ENCODE measurements at places on chromosomes 11 and 22. TPM values are rescaled to one million over a fixed set of nuclear protein-coding genes. Genes with fewer than 3 reads are reported as not detected.

The MMP8 gene
- not detected for total RNA-seq

The CEP164 gene
- 44.5 TPM for total RNA-seq

The FERMT3 gene
- total RNA-seq = 130 TPM

The JRKL gene
- 15.6 TPM for total RNA-seq

The PATE4 gene
- not detected for total RNA-seq

DNA sequence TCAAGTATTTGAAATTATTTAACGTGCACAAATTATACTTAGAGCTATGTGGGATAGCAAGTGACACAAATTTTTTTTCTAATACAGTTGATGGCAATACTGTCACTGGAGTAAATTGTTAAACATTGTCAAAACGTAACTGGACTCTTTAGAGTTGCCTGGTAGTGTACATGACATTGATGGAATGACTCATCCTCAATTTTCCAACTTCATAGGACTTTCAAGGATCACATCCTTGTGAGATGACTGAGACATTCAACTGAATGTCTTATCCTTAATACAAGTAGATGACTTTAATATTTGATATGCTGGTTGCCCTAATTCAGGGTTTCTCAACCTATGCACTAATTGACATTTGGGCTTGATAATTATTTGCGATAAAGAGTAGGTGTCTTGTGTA is 310.0 kb downstream of the SWAP70 start:
- no peaks in the 10 kb centered on the region for H3K36me3 ChIP-seq
- no peak overlapping the region for H3K27ac ChIP-seq
- no peak overlapping the region for H3K4me3 ChIP-seq
- no peak for DNase-seq
- no peaks in the 10 kb centered on the region for H3K27me3 ChIP-seq

- H3K4me1 ChIP-seq = no peaks in the 10 kb centered on the region
- H3K27ac ChIP-seq = no peak overlapping the region
- no peak overlapping the region for H3K4me3 ChIP-seq
- no peak for DNase-seq
- no peaks in the 10 kb centered on the region for H3K27me3 ChIP-seq
Measured at GRCh38 chr11:2644844-2645778, 54.7 kb downstream of the KCNQ1OT1 start.

GRCh38 chr11:86749376-86749775 is 51.0 kb upstream of the PRSS23 start:
- H3K36me3 ChIP-seq = no peaks in the 10 kb centered on the region
- H3K27ac ChIP-seq = no peak overlapping the region
- no peaks in the 10 kb centered on the region for H3K4me1 ChIP-seq
- H3K27me3 ChIP-seq = no peaks in the 10 kb centered on the region

DNA sequence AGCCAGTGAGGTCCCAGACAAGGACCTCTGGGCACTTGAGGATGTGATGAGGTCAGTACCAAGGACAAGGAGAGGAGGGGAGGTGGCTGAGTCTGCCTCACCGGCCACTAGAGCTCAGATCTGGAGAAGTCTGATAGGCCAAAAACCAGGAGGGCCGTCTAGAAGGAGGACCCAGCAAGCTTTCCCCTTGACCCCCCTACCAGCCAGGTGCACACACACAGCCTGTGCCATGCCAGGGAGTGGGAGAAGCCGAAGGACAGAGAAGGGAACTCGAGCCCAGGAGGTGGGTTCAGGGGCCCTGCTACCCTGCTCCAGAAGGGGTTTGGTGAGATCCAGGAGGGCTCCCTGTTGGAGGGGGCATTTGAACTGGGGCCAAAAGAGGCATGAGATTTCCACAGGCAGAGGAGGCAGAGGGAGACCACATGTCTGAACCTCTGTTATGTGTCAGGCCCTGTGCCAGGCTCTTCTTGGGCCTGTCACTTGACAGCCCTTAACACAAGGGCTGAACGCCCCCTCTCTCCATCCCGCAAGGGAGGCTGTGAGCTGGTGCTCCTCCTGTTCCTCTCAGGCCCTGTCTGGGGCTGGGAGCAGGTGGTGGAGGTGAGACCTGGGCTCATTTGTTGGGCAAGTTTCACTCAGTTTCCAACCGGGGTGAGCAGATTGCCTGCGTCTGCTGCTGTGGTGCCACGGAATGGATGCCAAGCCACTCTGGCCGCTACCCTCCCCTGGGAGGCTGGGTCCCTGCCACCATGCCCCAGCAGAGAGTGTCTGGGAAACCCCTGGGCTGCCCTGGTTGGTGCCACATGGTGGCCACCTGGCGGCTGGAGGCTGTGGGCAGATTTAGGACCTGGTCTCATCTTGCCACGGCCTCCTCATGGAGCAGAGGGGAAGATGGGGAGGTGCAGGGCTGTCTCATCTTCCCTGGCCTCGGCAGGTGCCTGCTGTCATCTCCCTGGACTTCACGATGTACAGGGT is 65.2 kb downstream of the MPPED1 start:
- no peak overlapping the region for H3K27ac ChIP-seq
- H3K36me3 ChIP-seq = no peaks in the 10 kb centered on the region
- peaks cover 10% of the 10 kb centered on the region for H3K4me1 ChIP-seq
- DNase-seq = no peak
- H3K4me3 ChIP-seq = no peak overlapping the region

GRCh38 chr11:79026803-79027445 is 413.9 kb downstream of the TENM4 start:
- no peak for DNase-seq
- no peaks in the 10 kb centered on the region for H3K4me1 ChIP-seq
- no peak overlapping the region for H3K27ac ChIP-seq
- H3K36me3 ChIP-seq = no peaks in the 10 kb centered on the region
- H3K27me3 ChIP-seq = peaks cover 19% of the 10 kb centered on the region

- H3K4me1 ChIP-seq = no peaks in the 10 kb centered on the region
- no peak overlapping the region for H3K4me3 ChIP-seq
- H3K27ac ChIP-seq = no peak overlapping the region
- no peak for DNase-seq
- no peaks in the 10 kb centered on the region for H3K36me3 ChIP-seq
Measured at GRCh38 chr11:25435197-25435596, 896.7 kb upstream of the ANO3 start.

GRCh38 chr11:96019810-96020747 is 96.2 kb upstream of the MTMR2 start:
- H3K36me3 ChIP-seq = peaks cover 6% of the 10 kb centered on the region
- no peak for DNase-seq
- H3K4me1 ChIP-seq = peaks cover 23% of the 10 kb centered on the region
- H3K27me3 ChIP-seq = no peaks in the 10 kb centered on the region
- H3K4me3 ChIP-seq = no peak overlapping the region

- H3K36me3 ChIP-seq = no peaks in the 10 kb centered on the region
- peaks cover 47% of the 10 kb centered on the region for H3K27me3 ChIP-seq
- H3K4me3 ChIP-seq = no peak overlapping the region
- H3K27ac ChIP-seq = no peak overlapping the region
Measured at GRCh38 chr22:39293766-39294368, 25.6 kb downstream of the RPL3 start.

- H3K4me3 ChIP-seq = no peak overlapping the region
- DNase-seq = no peak
- H3K27me3 ChIP-seq = no peaks in the 10 kb centered on the region
- H3K4me1 ChIP-seq = peaks cover 2% of the 10 kb centered on the region
Measured at GRCh38 chr22:40509401-40510134, 127.0 kb downstream of the MRTFA start.

- peaks cover 16% of the 10 kb centered on the region for H3K36me3 ChIP-seq
- H3K4me1 ChIP-seq = peaks cover 21% of the 10 kb centered on the region
- H3K4me3 ChIP-seq = no peak overlapping the region
- no peak for DNase-seq
Measured at GRCh38 chr22:26585104-26585790, 4.7 kb downstream of the TPST2 start.

GRCh38 chr11:46298699-46299433 is 21.4 kb downstream of the CREB3L1 start:
- H3K4me1 ChIP-seq = no peaks in the 10 kb centered on the region
- H3K27ac ChIP-seq = no peak overlapping the region
- peaks cover 44% of the 10 kb centered on the region for H3K27me3 ChIP-seq

GRCh38 chr11:14818779-14819178 is 73.3 kb downstream of the CYP2R1 start:
- DNase-seq = no peak
- H3K36me3 ChIP-seq = peaks cover 13% of the 10 kb centered on the region
- H3K27me3 ChIP-seq = no peaks in the 10 kb centered on the region
- no peaks in the 10 kb centered on the region for H3K4me1 ChIP-seq

DNA sequence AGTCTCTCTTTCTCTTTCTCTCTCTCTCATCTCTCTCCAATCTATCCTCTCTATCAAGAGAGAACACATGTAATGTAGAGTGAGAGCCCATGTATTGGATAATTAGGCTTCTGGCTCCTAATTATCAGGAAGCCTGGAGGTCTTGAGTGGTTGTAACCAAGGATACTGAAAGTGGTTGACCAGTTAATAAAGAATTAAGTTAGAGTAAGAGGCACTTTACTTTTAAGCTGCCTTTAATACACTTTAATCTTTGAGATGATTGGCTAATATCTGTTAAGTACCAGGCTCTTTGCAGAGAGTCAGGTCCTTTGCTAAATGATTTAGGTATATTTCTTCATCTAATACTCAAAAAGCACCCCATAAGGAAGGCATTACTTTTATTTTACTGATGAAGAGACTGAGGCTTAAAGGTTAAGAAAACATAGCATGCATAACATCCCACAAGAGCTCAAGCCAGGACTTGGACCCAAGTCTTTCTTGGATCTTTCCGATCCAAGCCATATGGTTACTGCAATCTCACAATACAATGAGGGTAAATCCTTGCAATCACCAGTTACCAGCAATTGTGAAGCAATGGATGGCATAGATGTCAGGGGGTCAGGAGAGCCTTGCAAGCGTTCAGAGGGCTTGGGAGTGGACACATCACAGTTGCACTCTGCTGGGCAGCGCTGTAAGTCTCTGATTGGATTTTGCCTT is 22.1 kb downstream of the CD44 start:
- no peaks in the 10 kb centered on the region for H3K27me3 ChIP-seq
- H3K4me3 ChIP-seq = no peak overlapping the region
- DNase-seq = no peak

DNA sequence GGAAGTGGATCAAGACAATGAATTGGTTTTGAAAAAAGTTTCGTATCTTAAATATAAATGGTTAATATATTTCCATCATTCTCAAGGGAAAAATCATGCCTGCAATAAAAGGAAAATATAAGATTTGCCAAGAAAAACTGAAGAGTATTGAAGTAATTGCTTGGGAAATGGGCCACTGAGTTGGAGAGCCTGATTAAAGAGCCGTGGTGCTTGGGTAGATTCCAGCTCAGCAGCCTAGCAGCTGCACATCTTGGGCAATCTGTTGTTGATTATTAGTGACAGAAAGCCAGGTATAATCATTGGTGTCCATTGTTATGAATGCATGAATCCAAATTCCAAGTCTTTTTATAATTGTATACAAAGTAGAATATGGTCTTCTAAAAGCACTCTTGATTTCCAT is 800.9 kb upstream of the CHORDC1 start:
- H3K27me3 ChIP-seq = no peaks in the 10 kb centered on the region
- H3K4me3 ChIP-seq = no peak overlapping the region
- H3K27ac ChIP-seq = no peak overlapping the region
- DNase-seq = no peak
- H3K36me3 ChIP-seq = no peaks in the 10 kb centered on the region
- H3K4me1 ChIP-seq = no peaks in the 10 kb centered on the region
